ENCODE measurements at places on chromosomes 4 and X. TPM values are rescaled to one million over a fixed set of nuclear protein-coding genes. Genes with fewer than 3 reads are reported as not detected.

The RXFP1 gene
- total RNA-seq, result not detected

DNA sequence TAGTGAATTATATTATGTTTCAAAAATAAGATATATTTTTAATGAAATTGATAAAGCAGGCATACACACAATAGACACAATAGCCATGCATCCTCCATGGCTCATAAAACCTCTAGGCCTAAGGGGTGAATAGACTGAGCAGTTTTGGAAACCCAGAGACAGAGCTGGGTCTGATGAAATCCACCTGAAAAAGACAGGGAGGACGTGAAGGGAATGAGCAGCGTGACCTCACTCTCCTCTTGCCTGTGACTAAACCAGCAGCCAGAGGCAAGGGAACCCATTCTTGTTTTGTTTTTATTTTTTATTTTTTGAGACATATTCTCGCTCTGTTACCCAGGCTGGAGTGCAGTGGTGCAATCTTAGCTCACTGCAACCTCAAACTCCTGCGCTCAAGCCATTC, 424.4 kb upstream of the FAM241A start:
- no peak for DNase-seq

DNA sequence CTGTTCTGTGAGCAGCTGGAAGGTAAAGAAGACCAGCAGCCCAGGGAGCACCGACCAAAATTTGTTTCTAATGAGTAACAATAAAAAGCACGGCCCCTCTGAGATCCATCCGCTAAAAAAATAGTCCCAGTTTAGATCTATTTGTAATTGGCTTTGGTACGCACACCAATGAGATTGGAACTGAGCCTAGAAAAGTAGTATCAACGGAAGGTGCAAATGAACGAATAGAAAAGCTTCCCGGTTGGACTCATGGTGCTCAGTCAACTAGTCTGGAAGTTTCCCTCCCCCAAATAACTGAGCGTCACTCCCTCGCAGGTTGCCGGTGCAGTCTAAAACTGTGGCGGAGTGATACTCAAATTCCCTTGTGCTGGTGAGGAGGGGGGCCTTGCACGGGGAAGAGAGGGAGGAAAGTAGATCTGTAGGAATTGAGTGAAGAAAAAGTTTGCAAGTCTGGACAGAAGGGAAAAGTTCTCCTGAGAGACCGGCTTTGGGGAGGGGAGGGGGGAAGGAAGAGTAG, at the start of gene COL4A5:
COL4A5 (plus strand) TSS at position 413 of the 517 bp plus-strand sequence. CDS start 288 bp downstream, outside the sequence.
- DNase-seq, result peak; percentile 71

DNA sequence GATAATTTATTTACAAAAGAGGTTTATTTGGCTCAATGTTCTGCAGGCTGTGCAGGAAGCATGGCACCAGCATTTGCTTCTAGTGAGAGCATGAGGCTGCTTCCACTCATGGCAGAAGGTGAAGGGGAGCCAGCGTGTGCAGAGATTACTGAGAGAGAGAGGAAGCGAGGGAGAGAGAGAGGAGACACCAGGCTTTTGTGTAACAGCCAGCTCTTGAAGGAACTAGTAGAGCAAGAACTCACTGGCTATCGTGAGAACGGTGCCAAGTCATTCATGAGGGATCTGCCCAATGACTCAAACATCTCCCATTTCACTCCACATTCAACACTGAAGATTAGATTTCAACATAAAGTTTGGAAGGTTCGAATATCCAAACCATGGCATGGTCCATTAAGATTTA, 12.7 kb downstream of the GUCY1A1 start:
- DNase-seq, result peak; percentile 42

GRCh38 chr4:80070880-80071603, 2.0 kb downstream of the ANTXR2 start:
- DNase-seq, result no peak

GRCh38 chr4:19776021-19776459, 475.7 kb upstream of the SLIT2 start:
- peak; percentile 74 for DNase-seq

The TSR2 gene
- 14.5 TPM for total RNA-seq

- DNase-seq, result peak; percentile 29
Measured at GRCh38 chr4:156575430-156576073, 396.0 kb downstream of the PDGFC start.

DNA sequence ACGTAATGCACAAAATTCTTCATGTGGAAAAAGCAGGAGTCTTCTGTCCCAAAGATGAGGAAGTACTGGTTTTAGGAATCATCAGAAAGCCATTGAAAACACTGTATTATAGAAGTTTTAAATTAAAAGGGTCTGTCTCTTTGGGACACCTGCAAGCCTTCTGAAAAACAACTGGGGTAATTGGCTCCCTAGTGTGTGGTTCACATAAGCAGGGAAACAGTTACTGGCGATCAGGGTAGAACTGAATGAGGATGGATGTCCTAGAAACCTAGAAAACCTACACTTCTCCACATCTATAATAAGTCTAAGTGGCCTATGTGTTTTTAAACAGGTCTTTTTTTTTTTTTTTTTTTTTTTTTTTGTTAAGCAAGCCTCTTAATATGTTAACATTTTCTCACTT, 945.5 kb upstream of the PCDH10 start:
- DNase-seq, result no peak

The WWC2 gene
- 11.4 TPM for total RNA-seq

GRCh38 chr4:8218371-8219031, 19.4 kb downstream of the SH3TC1 start:
- no peak for DNase-seq

All from MG63 (cell line).